ENCODE measurements at places on chromosomes 5 and 9. TPM values are rescaled to one million over a fixed set of nuclear protein-coding genes. Genes with fewer than 3 reads are reported as not detected.

PCDHB9 gene
- total RNA-seq, result 0.18 TPM

DRD1 gene
- not detected for total RNA-seq

FABP6 gene
- total RNA-seq, result not detected

RNF130 gene
- 26.4 TPM for total RNA-seq

OTP gene
- not detected for total RNA-seq

PHYKPL gene
- total RNA-seq, result 21.4 TPM

TXNDC8 gene
- total RNA-seq, result not detected

CNTFR gene
- total RNA-seq, result not detected

ADAMTS19 gene
- total RNA-seq, result 1.4 TPM

EQTN gene
- not detected for total RNA-seq

PRLR gene
- 0.89 TPM for total RNA-seq

PLCXD3 gene
- under 0.01 TPM for total RNA-seq

CYLC2 gene
- not detected for total RNA-seq

ZFP2 gene
- total RNA-seq, result 0.55 TPM

QRFP gene
- not detected for total RNA-seq

RNF224 gene
- not detected for total RNA-seq

SV2C gene
- not detected for total RNA-seq

PCDHB8 gene
- total RNA-seq, result 0.89 TPM

Data from smooth muscle cell of the umbilical artery (primary cell).